ENCODE measurements at places on chromosomes 4 and X.

DNA sequence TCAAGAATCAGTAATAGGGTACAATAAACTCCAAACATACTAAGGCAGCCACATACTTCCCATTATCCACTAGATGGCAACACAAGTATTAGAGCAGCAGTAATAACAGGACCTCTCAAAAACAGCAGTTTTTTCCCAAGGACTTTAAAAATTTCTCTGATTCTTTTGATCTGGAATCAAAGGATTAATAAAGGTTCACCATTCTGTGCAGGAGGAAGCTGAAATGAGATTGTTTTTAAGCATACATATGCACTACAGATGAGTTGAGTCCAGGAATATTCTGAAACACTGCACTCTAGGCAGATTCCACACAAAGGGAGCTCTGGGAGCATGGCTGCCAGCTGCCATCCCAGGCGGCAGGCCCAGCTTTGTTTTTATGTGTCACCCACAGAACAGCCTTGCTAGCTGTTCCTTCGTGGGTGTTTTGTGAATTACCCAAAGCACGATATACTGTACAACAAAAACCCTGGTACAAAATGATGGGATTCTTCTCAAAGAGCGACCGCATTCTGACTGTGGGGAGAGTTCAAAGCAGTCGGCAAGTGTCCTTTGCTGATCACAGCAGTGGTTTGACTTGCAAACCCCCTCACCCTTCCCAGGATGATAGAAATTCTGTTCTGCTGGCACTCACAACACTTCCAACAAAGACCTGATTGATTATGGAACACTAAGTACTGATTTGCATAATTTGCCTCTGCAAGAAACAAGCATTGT is 61.0 kb downstream of the STX18 start:
- no peak for DNase-seq

- no peak for DNase-seq
Observed at GRCh38 chr4:44651425-44651824, at the start of gene YIPF7. TSS of gene YIPF7 (minus strand) at chr4:44651625. CDS start at chr4:44650100, 1,525 bp downstream.

DNA sequence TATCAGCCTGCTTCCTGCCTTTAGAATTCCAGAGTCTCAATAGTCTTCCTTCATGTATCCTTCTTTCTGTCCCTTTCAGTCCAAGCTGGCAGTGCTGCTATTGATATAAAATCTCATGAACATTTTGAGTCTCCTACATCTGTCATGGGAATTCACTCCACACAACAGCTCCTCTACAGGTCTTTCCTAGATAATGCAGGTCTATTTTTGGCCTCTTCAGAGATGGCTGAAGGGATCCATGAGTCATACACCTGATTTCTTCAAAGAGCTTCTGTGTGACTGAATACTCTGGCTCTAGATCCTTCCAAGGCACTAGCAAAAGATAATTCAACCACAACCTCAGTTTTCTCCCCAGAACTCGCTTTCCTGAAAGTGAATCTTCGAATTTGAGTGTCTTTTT is 115.4 kb downstream of the STPG2 start:
- DNase-seq, result no peak

DNA sequence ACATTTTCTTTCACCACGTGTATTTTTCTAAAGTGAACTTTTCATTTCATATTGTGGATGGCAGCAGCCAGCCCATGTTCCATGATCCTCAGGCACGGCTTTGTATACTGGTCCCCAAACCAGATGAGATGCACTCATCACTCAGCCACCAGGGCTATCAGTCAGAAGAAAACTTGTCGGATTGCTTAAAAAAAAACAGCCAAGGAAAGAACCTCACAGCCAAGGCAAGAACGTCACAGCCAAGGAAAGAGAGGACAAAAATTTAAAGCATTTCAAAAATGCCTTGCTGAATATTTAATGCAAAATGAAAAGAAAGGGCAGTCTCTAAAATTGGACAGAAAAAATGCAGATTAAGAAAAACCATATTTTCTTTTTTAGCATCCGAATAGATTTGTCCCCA is 333.3 kb downstream of the PDGFC start:
- no peak for DNase-seq

DNA sequence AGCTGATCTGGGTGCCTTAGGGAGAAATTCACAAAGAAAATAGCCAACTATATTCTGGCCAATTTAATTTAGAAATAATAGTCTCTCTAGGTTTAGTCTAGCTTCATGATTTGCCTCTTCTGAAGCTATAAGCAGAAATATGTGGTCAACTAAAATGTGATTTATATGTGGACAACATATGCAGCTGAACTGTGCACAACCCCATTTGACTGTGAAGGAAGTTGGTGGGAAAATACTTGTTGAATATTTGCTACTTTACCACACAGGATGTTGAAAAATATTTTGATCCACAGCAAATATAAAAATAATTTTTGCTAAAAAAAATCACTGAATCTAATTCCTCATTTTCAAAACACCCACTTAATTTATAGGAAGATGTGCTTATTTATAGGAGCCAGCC is 15.7 kb upstream of the RNF128 start:
- no peak for DNase-seq

GRCh38 chr4:6900181-6900812 is 9.3 kb upstream of the TBC1D14 start:
- DNase-seq, result no peak

DNA sequence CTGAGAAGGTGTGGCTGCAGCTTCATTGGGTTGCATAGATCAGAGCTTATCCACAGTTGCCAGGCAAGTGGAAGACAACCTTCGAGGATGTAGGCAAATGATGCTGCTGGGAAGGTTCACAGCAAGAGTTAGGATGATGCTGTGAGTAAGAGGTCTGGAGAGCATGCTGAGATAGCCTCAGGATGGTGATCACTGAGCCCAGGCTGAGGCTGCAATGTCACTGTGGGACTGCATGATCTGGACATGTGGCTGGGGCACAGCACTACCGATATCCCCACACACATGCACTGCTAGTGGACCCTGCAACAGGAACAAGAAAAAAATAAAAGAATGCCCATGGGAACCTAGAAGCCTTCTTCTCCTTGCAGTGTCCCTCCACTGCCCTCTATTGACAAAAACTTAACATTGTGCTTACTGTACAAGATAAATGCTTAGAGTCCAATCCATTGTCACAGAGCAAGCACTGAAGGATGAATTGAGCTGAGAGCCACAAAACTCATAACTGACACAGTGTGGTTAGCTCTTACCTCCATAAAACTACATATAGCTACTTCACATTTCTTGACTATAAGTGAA is 105.6 kb downstream of the CNKSR2 start:
- peak; percentile 74 for DNase-seq

Measured in T-helper 2 cell (primary cell).